ENCODE measurements at places on chromosomes 4 and X.
A peak's percentile ranks its signal among the peaks of the same experiment; 100 is the strongest.

DNA sequence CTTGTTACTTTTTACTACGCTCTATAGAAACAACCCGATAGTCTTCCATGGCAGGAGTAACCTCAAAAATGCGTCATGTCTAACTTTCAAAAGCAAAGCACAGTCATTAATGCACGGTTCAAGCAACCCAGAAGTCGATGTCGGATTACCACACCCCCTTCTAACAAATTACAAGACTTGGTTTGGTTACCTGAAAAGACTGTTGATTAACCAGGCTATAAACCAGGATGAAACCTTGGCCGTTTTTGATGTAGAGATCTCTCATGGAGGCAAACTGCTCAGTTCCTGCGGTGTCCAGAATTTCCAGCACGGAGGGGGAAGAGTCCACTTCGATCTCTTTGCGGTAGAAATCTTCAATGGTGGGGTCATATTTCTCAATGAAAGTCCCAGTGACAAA, 2.4 kb downstream of the RAP2C start:
- peak; percentile 34 for DNase-seq

GRCh38 chr4:81204571-81204970, 10.5 kb downstream of the PRKG2 start:
- DNase-seq = no peak

DNA sequence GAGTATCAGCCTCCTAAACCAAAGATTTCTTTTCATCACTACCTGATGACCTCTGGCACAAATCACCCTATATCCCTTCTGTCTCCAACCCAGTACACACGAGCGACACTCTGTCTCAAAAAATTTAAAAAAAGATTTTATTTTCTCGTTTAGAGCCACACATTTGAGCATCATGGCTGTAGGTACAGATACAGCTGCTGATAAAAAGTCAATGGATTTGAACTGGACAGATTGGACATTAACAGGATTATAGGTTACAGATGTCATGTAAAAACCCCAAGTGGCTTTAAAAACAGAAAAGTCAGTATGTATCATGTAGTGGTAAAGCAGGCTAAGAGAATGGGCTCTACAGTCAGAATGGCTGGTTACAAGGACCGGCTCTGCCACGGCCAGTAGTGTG, 171.1 kb downstream of the SCFD2 start:
- no peak for DNase-seq

- DNase-seq = no peak
These were observed 16.8 kb upstream of the DHX15 start for GRCh38 chr4:24601121-24601520.

DNA sequence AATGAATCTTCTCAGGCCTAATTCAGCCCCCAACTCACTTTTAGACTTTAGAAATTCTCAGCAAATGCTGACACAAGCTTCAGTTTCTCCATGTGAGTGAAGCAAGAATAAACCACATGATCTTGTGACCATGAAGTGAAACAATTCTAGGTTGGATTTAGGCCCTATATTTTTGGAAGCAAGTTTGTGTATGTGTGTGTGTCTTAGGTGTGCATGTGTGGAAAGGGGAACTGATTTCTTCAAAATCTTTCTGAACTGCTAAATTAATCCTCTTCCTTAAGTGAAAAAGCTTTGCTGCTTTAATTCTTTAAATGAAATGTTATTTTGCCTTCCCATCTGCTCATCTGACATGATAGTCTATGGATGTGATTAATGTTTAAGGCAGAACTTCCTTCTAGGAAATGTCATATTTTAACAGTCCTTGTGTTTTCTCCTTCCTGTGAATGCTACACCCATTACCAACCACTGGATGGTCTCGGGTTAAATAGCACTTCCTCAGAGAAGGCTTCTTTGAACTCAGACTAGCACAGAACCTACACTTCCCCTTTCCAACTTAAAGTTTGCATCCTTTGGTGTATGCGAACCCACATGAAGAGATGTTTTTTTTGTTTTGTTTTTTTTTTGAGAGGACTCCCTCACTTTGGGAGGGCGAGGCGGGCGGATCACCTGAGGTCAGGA, 1.2 kb upstream of the TMEM144 start:
- no peak for DNase-seq

DNA sequence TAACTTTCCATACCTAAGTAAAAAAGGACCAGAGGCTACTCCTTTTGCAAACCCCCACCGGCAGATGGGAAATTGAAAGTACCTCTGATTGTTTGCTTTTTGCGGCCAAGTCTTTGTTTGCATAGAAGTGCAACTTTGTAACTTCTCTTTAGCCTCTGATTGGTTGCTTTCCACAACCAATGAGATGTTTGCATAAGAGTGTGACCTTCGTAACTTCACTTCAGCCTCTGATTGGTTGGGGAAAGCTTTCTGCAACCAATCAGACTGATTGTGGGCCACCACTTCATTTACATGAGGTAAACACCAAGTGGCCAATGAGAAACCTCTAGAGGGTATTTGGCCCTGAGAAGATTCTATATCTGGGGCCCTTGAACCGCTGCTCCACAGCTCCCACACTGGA, 48.8 kb upstream of the PGRMC1 start:
- no peak for DNase-seq

DNA sequence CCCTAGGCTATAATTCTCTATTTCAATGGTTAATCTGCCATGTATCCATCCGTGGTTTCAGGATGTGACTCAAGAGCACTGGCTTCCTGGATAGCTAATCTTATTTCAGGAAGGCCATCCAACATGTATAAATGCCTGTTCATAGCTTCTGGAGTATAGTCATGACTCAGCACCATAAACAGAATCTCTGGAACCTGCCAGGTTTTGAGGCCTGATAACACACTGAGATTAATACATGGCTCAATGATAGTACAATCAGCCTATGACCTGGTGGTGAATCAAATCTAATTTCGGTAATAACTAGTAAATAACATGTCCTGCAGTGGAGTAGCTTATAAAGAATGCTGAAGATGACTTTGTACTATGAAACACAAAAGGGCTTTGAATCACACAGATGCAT, 5.7 kb upstream of the IL13RA2 start:
- DNase-seq = no peak

DNA sequence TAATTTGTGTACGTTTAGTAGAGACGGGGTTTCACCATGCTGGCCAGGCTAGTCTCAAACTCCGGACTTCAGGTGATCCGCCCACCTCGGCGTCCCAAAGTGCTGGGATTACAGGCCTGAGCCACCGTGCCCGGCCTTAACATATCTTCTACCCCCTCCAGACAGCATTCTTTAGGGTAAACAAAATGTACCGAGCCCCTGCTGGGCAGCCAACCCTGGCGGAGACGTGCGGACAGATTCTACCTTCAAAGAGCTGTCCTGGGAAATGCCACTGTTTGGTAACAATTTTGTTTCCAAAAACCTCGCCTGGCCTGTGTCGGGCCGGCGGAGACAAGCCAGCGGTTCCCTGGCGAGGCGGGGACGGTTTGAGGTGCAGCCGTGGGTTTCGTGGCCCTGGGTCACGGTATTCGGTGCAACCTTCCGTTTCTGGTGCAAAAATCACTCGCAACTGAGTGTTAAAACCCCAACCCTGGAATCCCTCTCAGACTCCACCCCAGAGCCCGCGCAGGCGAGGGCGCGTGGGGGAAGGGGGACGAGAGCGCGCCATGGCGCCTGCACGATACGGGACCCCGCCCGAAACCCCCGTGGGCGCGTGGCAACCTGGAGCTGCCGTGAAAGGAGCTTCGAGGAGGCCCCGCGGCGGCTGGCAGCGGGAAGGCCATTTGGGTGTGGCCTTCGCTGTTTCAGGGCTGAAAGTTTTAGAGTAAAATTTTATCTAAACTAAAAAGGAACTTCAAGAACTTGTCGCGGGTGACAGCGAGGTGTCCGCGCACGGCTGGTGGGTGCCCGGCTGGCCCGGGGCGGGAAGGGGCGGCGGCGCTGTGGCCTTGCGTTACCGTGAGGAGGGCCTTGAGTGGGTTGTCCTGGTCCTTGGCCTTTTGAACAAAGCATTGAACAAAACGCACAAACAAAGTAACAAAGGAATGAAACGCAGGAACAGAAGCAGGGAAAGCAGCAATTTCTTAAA, 17.0 kb downstream of the MRFAP1 start:
- DNase-seq = no peak

DNA sequence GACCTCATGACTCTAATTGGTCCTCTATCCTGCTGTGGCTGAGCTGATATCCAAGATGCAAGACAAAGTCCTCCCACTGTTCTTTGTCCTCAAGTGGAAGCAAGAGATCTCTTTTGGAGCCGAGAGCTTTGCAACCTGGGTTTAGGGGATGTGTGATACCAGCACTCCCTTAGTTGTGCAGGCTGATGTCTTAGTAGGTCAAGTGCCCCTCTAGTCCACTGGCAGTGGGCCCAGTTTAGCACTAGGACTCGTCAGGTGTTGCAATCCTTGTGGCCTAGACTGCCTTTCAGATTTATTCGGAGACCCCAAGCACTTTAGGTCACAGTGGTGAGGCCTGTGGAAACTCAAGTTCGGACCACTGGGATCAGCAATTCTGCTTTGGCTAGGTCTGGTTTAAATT, 64.0 kb downstream of the GPRASP3 start:
- no peak for DNase-seq

DNA sequence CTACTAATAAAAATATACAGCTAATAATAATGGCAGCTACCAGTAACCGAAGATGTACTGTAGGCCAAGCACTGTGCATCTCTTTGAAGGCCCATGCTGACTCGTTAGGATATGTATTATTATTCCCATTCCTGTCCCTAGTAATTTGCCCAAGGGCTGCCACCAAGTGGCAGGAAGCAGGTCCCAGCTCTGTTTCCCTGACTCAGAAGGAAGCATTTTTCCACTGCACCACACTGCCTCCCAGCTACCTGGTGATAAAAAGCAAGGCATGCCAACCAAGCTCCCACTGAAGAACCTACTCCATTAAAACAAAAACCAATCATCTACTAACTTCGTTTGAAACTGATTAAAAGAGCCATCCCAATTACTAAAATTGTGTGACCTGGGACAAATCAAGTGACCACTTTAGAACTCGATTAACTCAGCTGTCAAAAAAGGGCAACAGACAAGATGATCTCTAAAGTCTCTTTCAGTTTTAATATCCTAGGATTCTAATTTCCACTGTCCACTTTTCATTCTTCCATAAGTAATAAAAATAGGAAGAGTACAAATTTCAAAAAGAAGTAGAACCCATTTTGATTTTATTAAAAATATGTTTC, 24.3 kb upstream of the PGM2 start:
- DNase-seq = peak; percentile 46

GRCh38 chr4:79065262-79065661, 126.0 kb upstream of the PAQR3 start:
- DNase-seq = no peak

DNA sequence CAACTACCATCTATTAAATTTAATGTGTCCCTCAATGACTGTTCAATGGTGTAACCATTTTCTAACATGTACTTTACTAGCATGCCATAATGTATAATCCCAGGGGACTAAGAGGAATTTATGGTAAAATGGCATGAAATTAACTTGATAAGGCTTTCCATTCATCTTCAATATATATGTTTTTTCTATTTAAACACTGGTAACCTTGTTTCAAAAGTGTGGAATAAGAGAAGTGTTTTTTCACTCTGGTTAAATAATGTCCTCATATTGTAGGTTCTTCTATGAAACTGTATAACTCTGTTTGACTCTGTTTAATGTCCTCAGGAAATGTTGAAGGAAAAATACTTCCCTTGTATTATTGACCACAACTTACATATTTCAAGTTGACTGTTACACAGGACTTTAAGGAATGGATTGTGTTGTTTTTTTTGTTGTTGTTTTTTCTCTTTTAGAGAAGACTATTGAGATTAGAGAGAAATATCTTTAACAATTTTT, 113.8 kb upstream of the ARSJ start:
- no peak for DNase-seq

GRCh38 chr4:112523008-112523721, 7.2 kb upstream of the NEUROG2 start:
- peak; percentile 59 for DNase-seq

DNA sequence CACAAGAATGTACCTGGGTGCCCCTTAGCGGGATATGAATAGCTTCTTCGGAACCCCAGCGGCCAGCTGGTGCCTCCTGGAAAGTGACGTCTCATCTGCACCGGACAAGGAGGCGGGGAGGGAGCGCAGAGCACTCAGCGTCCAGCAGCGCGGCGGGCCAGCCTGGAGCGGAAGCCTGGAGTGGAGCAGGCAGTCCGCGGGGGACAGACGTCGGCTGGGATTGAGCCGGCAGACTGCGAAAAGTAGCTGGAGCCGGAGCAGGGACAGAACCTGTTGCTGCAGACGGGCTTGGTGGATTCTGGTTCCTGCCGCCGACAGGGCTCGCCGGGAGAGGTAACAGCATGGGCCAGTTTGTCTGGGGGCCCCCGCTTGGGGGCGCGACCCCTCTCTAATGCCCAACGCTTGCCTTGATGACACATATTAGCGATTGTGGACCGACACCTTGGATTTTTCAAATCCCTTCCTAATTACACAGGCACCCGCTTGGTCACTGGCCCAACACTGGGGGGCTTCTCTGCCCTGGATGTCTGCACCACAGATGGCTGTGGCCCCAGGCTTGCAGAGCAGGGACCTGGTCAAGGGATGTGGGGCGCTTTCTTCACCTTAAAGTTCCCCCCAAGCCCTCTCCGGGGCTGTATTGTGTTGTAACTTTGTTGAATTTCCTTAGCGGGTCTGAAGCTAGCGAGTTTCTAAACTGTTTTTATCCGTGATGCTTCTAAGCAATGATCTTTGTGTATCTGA, at the start of gene NPFFR2:
Gene NPFFR2 (plus strand): TSS at position 133 of the 741 bp plus-strand sequence. CDS start 96,592 bp downstream, outside the sequence.
- DNase-seq = no peak

- DNase-seq = no peak
These were observed 20.0 kb upstream of the KLHL34 start for GRCh38 chrX:21678048-21678612.

All from activated naive CD4-positive, alpha-beta T cell treated with anti-CD3 and anti-CD28 coated beads for 36 hours (primary cell).